ENCODE measurements at places on chromosomes 13 and 19.
A peak's percentile ranks its signal among the peaks of the same experiment; 100 is the strongest.

DNA sequence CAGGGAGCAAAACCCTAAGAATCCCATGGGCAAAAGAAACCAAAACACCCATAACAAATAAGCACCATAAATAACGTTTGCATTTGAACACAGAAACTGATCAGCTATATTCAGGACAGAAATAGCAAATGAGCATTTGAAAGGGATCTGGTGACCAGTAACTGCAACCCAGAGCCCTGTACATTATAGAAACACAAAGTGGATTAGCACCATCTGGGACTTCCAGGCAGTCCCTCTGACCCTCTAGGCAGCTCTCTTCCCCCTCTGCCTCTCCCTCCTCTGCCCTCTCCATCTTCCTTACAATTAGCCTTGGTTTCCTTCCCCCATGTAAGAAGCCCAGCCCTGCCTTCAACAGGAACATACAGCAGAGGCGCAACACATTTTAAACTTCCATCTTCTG lies 215.0 kb downstream of the DCLK1 start:
- DNase-seq = no peak

DNA sequence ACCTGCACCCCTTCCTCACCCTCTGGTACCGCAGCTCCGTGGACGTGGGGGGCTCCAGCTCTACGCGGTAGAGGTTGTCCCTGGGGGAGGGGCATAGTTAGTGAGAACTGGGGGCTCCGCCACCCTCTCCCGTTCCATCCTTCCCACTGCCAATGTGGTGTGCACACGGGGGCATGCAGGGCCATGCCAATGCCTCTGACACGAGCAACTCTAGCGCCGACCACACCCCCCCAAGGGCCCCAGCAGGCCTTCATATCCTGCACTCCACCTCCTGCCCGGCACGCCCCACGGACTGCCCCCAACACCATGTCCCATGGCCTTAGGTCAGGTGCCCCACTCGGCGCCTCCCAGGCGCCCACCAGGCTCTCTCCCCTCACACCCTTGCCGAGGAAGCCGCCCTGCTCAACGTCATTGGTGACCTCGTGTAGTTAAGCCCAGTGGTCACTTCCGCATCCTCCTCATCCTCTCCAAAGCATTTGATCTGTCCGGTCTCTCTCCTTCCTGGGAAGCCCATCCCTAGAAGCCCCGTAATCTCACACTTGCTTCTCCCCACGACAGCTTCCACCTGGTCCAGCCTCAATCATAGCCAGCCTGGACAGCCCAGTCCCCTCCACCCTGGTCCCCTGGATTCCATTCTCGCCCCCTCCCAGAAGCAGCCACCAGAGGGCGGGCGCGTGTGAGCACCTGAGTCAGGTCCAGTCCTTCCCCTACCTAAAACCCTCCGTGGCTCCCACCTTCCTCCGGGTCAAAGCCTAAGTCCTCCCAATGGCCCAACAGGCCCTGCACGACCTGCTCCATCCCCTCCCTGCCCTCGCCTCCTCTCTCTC lies 2.1 kb downstream of the SEMA6B start:
- no peak for DNase-seq

DNA sequence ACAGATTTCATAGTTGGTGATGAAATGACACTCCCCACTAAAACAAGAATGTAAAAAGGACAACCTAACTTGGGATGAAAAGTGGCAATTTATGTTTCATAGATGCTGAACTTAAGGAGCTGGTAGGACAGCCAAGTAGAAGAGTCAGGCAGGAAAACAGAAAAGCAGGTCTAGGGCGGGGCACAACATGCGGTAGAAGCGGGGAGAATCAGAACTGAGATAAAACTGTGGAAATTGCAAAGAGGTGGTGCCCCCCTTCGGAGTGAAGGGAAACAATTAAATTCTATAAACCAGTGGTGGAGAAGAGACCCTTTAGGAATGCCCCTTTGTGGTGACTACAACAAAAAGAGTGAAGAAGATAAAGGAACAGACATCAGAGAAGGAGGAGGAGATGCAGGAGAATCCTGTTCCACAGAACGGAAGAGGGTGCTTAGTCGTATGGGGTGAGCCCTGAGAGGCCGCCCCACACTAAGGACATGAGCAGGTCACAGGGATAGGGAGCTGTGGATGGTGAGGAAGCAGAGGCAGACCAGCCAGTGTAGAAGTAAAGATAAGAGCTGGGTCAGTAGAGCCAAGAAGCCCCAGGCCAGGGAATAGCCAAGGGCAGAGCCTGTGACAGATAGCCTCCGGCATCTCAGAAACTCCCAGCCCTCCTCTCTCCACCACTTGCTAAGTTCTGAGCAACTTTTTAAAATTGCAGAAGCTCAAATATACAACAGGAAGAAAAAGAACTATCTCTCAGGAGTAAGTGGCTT lies 100.3 kb upstream of the DOCK9 start:
- DNase-seq = no peak

DNA sequence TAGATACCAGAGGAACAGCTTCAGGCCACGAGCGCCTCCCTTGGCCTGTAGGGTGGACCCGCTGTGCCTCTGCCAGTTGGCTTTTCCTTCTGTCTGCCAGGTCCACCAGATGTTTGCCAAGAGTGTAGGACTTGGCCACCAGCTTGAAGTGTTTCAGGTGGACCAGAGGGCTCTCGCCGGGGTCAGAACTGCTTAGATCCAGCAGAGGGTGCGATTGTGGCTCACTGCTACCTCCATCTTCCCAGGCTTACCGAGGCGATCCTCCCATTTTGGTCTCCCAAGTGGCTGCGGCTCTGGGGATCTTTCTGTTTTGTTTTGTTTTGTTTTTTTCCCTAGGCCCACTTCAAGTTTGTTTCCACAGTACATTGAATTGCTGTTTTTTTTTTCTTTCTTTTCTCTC lies 23.0 kb upstream of the ZNF730 start:
- DNase-seq = no peak

DNA sequence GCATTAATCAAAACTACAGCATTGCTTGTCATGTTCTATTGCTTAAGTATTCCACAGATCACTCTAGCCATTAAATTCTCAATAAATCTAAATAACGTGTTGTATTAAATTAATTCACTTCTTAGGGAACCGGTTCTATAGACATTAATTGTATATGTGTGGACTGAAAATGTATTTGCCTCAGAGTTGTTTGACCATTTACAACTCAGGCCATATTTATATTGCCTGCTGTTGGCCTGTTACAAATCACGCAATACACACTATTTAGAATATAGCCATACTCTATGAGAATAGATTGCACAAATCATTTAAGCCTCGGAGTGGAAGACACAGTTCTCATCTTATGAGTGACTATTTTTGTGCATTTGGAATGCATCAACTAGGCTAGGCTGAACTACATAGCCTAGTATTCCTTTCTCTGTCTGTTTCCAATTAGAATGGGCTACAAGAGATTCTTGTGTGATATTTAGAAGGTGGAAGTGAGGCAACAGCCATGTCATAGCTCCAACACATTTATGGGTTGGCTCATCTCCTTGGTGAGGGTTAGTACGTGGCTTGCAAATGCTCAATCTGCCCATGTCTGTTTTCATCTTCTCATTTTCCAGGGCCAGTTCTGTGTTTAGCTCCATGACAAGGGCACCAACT lies 1116.1 kb downstream of the PCDH9 start:
- DNase-seq = no peak

GRCh38 chr13:99982731-99983498 lies 1.3 kb downstream of the ZIC2 start:
- no peak for DNase-seq

- no peak for DNase-seq
Measured at GRCh38 chr19:1259206-1259875, 9.8 kb upstream of the CIRBP start.

- DNase-seq = no peak
Measured at GRCh38 chr13:76637641-76638141, 248.5 kb downstream of the KCTD12 start.

- DNase-seq = no peak
Measured at GRCh38 chr19:925087-925525, 729 bp upstream of the ARID3A start.

DNA sequence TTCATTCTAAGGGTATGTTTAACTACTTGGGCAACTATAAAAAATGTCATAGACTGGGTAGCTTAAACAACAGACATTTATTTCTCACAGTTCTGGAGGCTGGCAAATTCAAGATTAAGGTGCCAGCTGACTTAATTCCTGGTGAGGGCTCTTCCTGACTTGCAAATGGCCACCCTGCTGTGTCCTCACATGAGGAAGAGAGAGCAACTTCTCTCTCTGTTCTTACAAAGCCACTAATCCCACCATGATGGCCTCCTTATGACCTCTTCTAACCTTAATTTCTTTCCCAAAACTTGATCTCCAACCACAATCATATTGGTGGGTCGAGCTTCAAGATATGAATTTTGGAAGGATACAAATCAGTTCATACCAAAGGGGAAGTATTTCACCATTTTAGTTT lies 399.0 kb downstream of the DCT start:
- DNase-seq = no peak

DNA sequence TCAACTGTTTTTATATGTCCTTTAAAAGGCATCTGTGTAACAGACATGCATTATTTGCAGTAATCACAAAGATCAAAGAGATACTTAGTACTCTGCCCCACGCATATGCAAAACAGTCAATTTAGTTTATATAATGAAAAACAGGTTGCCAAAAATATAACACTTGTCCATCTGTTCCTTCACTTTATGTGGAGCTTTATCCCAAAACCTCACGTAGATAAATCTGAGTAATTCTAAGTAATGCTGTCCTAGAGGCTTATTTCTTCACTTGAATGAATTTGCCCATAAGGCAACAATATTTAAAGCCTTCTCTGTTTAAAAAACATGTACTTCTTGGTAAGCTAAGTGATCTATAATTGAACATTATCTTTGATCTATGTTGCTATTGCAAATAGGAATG lies 20.3 kb upstream of the SLITRK6 start:
- no peak for DNase-seq

GRCh38 chr19:2711172-2711874 lies 8.8 kb upstream of the GNG7 start:
- DNase-seq = no peak

DNA sequence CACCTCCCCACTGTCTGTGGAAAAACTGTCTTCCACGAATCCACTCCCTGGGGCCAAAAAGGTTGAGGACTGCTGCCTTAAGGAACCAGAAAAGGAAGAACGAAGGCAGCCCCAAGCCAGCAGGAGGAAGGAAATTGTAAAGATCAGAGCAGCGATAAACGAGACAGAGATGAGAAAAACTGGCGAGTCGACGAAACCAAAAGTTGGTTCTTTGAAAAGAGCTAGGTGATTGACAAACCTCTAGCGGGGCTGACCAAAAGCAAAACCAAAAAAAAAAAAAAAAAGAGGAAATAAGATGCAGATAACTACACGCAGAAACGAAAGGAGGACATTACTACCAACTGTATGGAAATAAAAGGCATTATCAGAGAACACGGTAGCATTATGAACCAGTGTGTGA lies 76.9 kb downstream of the GADD45B start:
- no peak for DNase-seq

- no peak for DNase-seq
Measured at GRCh38 chr19:47094557-47095475, 18.8 kb downstream of the ZC3H4 start.

DNA sequence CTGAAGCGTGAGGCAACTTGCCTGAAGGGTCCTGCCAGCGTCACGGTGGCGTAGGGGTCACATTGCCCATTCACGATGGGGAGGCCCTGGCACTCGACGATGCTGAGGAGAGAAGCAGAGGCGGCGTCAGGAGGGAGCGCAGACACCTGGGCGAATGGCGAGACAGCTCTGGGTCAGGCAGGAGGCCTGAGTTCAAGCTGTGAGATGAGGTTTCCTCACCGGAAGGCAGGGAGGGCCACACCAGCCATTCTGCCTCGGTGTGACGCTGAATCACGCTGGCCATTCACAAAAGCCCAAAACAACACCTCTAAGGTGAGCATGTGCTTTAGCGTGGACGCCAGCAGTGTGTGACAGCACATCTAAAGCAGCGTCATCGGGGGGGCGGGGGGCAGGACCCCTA lies 54.0 kb upstream of the C13orf46 start:
- DNase-seq = no peak

GRCh38 chr13:34964558-34964957 lies 22.5 kb downstream of the NBEA start:
- DNase-seq = no peak

DNA sequence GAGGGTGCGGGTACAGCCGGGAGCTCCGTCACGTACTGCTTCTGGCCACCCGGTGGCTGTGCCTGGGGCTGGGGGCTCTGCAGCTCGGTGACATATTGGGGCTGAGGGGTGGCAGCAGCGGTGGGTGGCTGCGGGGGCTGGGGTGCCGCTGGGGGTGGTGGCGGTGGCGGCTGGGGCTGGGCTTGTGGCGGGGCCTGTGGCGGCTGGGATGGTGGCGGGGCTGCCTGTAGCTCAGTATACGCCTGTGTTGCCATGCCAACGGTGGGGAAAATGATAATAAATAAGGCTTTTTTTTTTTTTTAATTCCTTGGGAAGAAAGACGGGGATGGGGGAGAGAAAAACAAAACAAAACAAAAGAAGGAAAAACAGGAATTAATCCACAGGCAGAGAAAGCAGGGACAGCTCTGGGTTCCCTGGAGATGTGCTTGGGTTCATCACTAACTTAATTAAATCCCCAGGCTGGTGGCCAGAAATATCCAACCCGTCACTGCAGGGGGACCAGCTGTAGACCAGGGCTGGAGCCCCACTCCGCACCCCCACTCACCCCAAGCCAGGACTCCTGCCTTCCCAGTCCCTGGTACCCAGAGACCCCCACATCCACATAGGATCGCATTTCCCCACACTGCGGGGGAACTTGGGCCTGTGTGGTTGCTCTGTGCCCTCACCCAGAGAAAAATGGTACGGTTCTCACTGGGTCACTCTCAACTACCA lies 12.4 kb downstream of the RFX1 start:
- no peak for DNase-seq

- no peak for DNase-seq
Measured at GRCh38 chr19:46974181-46974580, 45.5 kb upstream of the NPAS1 start.

DNA sequence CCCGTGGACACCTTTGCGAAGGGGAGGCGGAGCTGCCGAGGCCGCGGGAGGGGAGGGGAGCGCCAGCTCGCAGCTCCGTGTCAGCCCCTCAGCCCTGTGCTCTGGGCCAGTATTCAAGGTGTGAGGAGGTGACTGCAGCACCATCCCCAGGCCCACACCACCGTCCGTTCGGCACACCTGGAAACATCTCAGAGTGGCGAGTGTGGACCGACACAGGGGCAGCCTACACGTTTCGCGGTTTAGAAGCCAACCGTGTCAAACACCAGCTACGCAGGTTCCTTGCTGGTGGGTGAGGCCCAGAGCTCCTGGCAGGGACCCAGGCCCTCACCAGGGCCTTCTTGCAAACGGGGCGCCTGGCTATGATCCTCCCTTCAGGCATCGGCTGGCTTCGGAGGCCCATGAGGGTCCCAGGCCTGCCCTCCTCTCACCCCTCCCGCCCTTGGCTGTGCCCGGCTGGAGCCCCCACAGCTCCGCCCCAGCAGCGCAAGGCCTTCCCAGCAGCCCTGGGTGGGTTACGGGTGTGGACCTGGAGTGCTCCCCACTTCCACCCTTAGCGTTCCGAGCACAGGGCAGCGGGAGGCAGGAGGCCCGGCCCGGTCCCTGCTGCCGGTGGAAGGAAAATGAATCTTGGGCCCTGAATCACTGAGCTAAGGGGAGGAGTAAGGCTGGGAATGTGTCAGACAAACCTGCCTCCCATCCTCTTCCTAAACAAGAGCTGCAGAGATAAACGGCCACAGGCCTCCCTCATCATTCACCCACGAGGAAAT lies 1.2 kb downstream of the C13orf46 start:
- DNase-seq = no peak

GRCh38 chr19:40741527-40742390 lies 8.5 kb downstream of the ACTMAP start:
- DNase-seq = no peak

GRCh38 chr19:17681505-17682125 lies 6.5 kb downstream of the UNC13A start:
- peak; percentile 51 for DNase-seq

All from right forelimb (tissue), 1 donor.